ENCODE measurements at places on chromosomes 12 and 14.

DNA sequence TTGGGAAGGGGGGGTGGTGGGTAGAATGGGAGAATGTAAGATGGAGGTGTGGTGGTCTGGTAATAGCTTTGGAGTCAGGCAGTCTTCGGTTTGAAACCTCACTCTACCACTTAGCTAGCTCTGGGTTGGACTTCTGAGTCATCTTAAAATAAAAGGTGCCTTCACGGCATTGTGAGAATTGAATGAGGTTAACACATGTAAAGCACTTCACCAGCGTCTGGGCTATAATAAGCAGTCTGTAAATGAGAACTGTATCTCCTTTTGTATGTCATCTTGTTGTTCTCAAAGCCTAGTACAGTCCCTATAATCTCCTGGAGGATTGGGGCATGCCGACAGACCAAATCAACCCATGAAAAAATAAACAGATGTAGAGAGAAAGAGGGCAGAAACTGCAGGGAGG lies 11.2 kb downstream of the C2CD5 start:
- DNase-seq: no peak

DNA sequence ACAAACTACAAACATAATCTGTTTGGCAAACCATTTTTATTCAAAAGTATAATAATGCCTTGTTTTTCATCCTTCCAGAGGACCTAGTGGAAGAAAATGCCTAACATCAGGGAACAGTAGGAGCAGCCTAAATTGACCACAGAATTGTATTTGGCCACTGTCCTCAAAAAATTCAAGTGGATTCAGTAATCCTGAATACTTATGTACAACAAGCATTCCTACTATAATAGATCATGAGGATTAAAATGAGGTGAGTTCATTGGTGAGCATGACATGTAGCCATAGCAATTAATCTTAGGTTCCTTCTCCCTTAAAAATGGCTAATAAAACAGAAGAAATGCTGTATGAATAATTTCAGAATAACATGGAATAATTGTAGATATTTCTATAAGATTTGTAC lies 209.3 kb downstream of the DAD1 start:
- no peak for DNase-seq

DNA sequence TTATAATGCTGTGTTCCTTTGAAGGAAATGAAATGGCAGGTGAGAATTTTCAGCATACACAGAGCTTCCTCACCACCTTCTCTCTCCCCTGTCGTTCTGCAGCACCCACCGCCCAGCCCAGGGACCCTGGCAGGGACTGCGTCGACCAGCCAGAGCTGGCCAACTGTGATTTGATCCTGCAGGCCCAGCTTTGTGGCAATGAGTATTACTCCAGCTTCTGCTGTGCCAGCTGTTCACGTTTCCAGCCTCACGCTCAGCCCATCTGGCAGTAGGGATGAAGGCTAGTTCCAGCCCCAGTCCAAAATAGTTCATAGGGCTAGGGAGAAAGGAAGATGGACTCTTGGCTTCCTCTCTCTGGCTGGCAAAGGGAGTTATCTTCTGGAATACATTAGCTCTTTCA lies 35.1 kb downstream of the PAPLN start:
- DNase-seq: no peak

DNA sequence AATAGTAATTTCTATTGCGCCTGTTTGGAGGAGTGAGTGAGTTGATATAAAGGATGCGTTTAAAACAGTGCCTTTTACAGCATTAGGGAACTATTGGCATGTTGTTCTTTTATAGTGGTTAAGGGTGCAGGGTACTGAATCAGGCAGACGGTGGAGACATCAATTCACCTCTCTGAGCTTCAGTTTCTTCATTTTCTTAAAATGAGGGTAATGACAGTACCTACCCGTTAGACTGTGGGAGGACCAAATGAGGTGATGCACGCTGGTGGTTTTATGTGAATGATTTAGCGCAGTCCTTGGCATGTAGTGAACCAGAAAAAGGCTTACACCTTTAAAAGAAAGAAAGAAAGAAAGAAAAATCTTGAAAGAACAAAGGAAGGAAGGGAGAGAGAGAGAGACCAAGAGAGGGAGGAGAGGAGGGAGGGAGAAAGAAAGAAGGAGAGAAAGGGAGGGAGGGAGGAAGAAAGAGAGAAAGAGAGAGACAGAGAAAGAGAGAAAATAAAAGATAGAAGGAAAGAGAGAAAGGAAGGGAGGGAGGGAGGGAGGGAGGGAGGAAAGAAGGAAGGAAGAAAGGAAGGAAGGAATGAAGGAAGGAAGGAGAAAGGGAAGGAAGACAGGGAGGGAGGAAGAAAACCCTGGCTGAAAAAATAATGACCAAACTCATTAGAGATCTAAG lies 22.2 kb upstream of the CCND2 start:
- no peak for DNase-seq

DNA sequence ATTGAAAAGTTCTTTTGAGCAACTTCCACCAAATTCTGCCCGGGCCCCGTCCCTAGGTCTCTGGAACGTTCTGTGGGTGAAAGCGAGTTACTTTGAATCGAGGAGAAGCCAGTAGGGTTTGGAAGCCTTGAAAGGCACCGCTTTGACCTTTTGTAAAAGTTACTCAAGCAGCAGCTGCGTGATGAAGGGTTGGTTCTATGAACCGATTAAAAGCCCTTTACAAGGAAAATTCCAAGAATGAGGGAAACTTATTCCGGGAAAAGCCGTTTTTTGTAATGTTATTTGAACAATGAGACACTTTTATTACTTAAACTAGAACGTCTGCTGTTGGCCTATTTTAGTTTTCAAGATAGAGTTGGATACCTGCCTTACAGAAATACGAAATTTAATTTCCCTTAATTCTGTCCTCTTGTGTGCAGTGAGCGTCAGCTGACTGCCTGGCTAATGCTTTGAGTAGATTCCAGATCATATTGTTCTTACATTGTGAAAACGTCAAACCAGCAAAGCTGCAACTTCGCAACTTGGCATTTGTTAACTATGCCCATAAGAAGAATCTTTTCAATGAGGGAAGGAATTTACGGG lies 906 bp downstream of the LARP4 start:
- DNase-seq: no peak

GRCh38 chr12:92505254-92506231 lies 197.2 kb upstream of the PLEKHG7 start:
- no peak for DNase-seq

DNA sequence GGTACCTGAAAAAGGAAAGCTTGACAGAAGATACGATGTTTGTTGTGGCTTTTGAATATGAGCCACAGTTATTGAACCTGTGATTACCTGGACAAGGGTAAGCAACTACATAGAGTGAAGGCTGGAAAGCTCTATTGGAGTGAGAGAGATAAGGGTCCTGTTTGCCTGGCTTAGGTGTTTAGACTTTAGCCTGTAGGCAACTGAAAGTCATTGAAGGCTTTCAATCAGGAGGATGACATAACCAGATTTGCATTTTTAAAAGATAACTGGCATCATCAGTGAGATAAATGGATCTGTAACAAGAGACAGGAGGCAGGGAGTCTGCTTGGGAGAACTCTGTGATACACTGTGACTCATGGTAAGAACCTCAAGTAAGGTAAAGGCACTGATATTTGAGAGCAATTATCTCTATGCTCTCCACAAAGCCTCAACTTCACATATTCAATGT lies 128.9 kb upstream of the SOX5 start:
- no peak for DNase-seq

Data from omental fat pad (tissue), 4 donors.